ENCODE measurements at places on chromosomes 6 and 20.

- DNase-seq = no peak
These were observed 49.1 kb downstream of the SYTL3 start for GRCh38 chr6:158698931-158699330.

- DNase-seq = no peak
These were observed 77.6 kb downstream of the TBC1D7 start for GRCh38 chr6:13250703-13251102.

DNA sequence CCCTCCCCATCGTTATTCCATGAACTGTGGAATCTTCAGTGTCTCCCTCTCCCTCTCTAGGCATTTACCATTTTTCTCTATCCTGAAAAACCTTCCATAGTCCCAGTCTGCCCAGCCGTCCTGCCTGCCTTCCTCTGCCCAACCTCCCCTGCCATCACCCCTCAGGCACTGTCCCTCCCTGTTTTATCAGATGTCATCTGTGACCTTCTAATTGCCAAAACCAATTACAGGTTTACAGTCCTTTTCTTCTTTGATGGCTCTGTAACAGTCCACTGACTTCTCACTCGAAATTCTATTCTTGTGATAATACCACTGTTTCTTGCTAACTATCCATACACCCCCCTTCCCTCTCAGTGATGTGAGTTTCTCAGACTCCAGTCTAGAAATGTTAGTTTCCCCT is 2.3 kb upstream of the SLC23A2 start:
- DNase-seq = no peak

DNA sequence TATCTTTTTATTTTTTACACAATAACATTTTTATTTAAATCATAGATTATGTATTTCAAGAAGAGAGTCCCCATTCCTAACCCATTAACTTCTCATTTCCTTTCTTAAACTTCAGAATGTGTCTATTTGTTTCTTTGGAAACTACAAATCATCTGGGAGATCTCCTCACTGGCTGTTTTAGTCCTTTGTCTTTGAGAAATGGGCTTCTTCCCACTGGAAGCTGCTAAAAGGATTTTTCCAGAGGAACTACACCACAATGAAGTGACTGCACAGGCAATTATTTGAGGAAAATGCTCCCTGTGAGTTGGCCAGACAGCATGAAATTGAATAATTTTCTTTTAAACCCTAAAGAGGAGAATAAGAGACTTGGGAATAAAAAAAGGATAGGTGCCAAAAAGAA is 119.1 kb downstream of the TENT5A start:
- DNase-seq = no peak

DNA sequence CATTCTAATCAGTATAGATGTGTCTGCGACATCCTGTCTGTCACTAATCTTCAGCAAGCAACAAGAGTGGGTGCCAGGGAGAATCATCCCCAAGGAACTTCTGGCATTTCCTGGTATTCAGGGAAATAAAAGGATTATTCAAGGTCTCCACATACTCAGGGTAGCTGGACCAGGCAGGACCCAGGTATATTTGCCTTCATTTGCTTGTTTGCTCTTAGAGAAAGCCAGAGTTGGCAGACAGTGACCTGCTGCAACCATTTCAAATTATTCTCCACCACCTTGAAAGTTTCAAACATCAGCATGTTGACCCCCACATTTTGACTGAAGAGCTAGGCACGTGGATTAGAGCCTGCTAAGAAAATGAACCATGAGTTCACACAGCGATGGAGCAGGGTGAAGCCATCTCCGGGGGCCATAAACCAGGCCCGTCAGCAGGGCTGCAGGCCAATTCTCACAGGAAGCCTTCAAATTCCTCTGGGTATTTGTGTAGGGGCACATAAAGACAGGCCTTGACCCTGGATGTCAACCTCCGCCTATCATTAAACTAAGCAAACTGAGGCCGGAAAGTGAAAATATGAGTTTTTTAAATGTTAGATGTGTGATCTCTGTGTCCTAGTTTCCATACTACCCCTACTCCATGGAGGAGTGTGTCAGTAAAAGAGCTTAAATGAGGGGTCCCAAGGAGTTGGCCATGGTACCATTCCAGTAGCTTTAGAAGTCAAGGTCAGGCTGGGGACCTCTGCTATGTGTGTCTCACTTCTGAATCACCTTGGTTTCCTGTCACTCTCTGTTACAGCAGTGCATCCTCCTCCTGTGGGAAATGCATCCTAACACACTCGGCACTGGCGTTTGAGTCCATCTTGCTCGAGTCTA is 32.9 kb downstream of the TRAM2 start:
- no peak for DNase-seq

DNA sequence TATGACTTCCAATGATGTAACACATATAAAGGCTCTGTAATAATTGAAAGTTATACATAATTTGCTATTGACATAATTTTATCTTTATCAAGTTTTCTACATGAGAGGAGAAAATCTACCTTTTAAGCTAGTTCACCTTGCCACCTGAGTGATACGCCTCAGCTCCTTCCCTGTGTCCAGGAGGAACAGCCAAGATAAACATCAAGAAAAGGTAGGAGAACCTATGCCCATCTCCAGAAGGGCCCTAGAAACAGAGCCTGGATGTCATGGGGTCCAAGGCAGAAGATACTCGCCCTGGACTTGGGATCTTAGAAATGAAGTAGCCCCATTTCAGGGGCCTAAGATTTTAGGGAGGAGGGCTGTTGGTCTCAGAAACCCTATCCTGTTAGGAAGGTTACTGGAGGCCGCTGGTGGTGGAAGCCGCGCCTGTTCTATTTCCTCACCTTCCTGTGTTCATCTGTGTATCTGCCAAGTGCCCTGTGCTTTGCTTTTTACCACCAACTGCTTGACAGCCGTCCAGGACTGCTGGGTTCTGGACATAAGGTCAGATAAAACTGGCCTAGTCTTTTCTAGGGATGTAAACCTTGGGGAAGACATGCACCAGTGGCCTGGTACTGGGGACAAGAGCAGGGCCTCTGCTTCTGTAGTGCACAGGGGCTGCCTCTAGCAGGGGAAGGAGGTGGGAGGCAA is 178.5 kb downstream of the ARID1B start:
- DNase-seq = no peak

DNA sequence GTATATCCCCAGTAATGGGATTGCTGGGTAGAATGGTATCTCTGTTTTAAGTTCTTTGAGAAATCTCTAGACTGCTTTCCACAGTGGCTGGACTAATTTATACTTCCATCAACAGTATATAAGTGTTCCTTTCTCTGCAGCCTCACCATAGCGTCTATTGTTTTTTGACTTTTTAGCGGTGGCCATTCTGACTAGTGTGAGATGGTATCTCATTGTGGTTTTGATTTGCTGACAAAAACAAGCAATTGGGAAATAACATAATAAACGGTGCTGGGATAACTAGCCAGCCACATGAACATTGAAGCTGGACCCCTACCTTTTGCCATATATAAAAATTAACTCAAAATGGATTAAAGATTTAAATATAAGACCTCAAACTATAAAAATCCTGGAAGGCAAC is 14.2 kb downstream of the OR2A4 start:
- DNase-seq = no peak

DNA sequence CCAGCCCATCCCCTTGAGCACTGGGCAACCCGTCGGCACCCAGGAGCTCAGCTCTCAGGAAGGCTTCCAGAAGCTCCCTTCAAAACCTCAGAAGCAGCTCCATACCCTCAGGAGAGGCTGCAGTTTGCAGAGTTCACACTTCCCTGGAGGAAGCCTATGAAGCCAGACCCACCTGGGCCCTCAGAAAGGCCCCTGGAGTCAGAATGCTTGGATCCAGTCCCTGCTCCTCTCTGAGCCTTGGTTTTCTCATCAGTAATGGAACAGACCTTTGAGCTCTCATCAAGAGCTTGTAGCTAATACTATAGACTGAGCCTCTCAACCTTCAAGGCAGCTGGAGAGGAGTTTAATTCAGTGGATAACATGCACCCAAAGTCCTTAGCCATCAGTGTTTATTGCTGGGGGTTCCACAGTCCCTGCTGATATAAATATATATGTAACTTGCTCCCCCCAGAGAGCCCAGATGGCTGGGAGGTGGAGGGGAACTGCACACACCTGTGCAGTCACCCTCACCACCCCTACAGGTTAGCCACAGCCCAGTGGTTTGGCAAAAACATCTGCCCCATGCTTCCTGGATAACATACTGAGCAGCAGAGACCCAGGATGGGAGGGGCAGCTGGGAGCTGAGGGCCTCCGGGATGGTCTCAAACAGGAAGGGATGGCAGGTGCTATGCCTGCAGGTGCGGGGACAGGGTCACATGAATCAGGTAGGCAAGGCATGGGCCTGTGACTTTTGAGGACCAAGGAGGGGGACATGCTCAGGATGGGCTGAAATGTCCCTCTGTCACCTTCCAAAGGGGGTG is 120.1 kb downstream of the SNX5 start:
- DNase-seq = no peak

DNA sequence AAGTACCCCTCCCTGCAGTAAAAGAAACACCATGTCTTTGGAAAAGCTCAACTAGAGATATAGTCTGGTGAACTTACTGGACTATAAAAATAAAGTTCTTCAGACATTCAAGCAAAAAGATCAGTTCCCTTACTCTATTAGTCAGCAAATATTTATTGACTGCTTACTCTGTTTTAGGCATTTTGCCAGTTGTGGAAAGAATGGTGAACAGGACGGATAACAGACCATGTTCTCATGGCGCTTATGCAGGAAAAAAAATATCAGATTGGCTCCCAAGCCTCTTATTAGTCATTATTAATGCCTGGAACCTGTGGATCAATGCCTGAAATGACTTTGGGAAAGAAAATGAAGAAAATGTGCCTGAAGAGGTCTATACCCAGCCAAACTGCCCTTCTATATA is 282.2 kb upstream of the EPHA7 start:
- DNase-seq = no peak

DNA sequence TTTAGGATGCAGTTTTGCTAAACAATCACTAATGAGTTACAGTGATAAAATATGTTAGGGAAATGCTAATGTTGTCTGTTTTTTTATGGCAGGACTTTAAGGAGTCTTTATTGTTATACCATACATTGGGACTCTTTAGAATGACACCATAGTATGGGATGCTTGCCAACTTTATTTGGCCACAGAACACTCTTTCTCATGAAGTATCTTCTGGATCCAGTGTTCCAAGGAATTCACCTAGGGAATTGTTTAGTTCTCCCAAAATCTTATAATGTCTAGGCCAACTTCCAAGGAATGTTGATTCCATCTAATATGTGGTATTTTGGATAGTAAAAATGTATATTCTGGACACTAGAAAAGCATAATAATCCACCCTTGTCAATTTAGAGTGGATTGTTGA is 3.3 kb downstream of the RIN2 start:
- DNase-seq = no peak

- no peak for DNase-seq
These were observed 5.5 kb upstream of the PRIM2 start for GRCh38 chr6:57312004-57312345.

GRCh38 chr20:10672624-10673127 is 1.1 kb downstream of the JAG1 start:
- peak; percentile 10 for DNase-seq

- no peak for DNase-seq
These were observed 152.7 kb upstream of the ENPP5 start for GRCh38 chr6:46323312-46323965.

DNA sequence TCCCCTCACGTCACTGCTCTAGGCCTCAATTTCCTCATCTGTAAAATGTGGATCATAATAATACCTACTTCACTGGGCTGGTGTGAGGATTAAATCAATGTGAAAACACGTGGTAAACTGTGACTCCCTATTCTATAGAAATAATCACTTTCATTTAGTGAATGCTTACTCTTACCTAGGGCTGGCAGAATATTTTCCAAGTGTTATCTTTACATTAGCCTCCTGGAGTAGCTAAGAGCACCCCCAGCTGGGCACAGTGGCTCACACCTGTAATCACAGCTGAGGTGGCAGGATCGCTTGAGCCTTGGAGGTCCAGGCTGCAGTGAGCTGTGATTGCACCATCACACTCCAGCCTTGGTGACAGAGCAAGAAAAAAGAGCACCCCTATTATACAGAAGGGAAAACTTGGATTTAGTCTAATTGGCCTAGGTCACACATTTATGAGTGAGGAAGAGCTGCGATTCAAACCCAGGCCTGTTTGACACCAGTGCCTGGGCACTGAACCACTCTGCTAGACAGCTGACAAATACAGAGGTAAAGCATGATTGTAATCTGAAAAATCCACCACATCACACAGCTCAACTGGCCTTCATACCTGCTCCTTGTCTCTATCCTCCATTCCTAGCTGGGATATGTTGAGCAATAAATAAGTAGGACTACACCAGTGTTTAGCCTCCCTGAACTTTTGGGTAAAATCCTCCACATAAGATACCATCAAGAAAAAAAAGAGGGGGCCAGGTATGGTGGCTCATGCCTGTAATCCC is 1.4 kb upstream of the SNTA1 start:
- no peak for DNase-seq

DNA sequence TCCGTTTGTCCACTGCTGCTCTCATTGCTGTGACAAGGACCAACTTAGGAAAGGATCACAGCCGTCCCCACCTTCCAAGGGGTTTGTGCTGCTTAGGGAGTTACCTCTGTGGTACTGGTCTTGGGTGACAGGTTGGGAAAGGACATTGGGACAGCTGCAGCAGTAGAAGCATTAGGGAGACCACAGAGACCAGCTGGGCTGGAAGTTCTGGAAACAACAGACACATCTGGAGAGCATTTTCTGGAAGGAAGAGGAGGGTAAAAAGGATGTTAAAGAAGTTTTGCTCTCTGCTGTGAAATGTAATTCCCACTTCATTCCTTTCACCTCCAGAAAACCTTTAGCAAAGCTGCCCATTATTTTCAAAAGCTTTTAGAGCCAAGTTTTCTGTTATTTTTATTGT is 304.2 kb downstream of the LRFN2 start:
- DNase-seq = no peak

DNA sequence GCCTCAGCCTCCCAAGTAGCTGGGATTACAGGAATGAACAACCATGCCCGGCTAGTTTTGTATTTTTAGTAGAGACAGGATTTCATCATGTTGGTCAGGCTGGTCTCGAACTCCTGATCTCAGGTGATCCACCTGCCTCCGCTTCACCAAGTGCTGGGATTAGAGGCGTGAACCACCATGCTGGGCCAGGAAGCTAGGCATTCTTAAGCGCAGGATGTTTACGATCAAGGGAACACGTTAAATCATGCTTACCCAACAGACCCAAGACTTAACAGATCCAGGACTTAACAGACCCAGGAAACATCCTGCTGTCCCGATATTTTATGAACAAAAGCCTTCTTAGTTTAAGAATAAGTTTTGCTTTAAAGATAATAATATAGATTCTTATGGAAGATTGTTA is 9.1 kb downstream of the PTGIS start:
- DNase-seq = no peak

GRCh38 chr6:34523441-34524206 is 32.5 kb downstream of the SPDEF start:
- no peak for DNase-seq

GRCh38 chr20:54168961-54169862 is 4.6 kb downstream of the CYP24A1 start:
- DNase-seq = no peak

Measured in DMS79 (cell line).